ENCODE measurements at places on chromosomes 2 and 18.
A peak's percentile ranks its signal among the peaks of the same experiment; 100 is the strongest.

- DNase-seq = no peak
Measured at GRCh38 chr2:12052796-12053195, 306.4 kb downstream of the LPIN1 start.

- no peak for DNase-seq
Measured at GRCh38 chr18:77119851-77120491, 12.6 kb downstream of the MBP start.

DNA sequence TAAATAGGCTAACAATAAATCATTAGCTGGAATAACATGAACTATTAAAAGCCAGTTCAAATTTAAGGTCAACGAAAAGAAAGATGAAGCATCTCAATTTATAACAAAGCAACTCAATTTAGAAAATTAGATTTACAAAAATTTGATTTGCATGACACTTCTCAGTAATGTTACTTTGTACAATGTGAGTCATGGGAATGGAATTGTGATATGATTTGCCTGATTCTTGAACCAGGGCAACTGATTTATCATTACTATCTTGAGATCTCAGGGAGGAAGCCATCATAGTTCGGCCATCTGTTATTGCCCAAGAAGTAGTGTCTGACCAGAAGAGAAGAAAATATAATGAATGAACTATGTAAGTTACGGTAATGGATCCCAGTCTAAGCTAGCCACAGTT is 193.1 kb downstream of the RIT2 start:
- DNase-seq = no peak

DNA sequence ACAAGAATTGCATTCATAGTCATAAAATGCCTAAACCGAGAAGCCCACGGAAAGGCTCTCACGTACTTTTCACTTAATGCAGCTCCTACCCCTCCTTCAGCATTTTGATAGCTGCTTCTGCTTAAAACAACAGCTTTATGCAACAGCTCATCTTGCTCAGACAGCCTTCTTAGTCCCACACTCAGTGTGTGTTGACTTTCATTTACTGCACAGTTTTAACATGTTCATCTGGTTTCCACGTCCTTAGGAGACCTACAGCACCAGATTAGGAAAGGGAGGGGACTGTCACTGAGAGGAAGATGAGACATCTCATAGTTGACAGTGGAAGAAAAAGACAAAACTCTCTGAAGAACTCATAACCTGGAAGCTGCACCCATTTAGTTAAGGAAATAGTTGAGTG is 435.4 kb downstream of the SETBP1 start:
- no peak for DNase-seq

- no peak for DNase-seq
Measured at GRCh38 chr2:170092436-170093060, 85.4 kb upstream of the MYO3B start.

DNA sequence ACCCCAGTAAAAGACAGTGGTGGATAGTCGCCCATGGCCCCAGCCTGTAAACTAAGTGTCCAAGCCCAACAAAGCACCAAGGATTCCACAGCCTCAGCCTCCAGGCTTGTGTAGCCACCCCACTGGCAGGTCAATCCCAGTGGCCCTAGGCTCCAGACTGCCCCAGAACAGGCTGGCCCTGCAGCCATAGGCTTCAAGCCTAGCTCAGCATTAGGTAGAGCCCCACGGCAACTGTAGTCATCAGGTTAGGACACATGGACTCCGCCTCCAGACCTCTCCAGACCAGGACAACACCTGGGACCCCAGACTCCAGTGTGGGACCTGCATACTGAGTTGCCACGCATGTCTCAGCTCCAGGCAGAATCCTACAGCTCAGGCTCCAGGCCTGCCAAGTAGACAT is 1590.6 kb upstream of the DDX18 start:
- DNase-seq = no peak

DNA sequence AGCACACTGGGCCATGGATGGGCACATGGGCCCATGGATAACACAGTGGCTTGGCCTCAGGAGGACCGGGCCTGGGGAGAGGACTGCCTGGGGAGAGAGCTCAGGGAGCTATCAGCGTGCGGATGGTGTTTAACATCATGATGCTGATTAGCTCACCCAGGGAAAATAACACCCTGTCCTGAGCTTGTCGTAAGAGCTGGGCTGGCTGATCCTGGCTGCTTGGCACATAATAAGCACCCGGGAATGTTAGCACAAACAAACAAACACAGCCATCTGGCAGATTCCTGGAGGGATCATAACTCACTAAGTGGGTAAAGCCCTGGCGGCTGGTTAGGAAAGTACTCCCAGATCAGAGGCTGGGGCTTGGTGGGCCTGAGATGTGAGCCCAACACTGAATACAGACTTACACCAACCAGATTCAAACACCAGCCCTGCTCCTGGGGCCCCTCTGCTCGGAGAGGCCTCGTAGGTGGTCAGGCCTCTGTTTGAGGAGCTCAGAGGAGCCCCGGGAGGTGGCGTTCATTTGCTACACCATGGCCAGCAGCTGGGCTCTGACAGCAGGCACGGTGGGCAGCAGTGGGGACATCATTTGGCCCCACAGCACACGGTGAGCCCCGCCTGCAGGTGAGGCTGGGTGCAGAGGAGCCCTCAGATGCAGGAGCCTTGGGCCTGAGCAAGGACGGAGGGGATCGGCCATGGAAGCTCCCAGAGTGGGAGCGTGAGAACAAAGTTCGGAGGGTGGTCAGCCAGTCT is 193.4 kb upstream of the HDAC4 start:
- no peak for DNase-seq

GRCh38 chr2:138842341-138842740 is 62.2 kb upstream of the NXPH2 start:
- no peak for DNase-seq

DNA sequence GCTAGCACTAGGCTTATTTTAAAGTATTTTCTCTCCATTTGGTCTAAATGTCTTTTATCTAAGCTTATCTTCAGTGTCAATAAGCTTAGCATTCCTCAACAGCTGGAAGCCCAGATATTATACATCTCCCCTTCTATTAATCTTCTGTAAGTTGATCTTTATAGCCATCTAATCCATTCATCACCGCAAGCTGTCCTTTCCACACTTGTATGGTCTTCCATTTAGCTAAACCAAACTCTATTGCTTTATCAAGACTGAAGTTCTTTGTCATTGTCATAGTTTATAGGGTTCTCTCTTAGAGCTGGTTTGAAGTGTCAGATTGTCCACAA is 101.3 kb upstream of the GPR45 start:
- DNase-seq = no peak

GRCh38 chr2:143691121-143691520 is 561.9 kb downstream of the ARHGAP15 start:
- DNase-seq = no peak

GRCh38 chr2:120316528-120317179 is 29.3 kb upstream of the INHBB start:
- no peak for DNase-seq

GRCh38 chr2:44450082-44450481 is 88.3 kb downstream of the CAMKMT start:
- DNase-seq = no peak

GRCh38 chr2:173990970-173991819 is 26.0 kb upstream of the SP3 start:
- DNase-seq = no peak

DNA sequence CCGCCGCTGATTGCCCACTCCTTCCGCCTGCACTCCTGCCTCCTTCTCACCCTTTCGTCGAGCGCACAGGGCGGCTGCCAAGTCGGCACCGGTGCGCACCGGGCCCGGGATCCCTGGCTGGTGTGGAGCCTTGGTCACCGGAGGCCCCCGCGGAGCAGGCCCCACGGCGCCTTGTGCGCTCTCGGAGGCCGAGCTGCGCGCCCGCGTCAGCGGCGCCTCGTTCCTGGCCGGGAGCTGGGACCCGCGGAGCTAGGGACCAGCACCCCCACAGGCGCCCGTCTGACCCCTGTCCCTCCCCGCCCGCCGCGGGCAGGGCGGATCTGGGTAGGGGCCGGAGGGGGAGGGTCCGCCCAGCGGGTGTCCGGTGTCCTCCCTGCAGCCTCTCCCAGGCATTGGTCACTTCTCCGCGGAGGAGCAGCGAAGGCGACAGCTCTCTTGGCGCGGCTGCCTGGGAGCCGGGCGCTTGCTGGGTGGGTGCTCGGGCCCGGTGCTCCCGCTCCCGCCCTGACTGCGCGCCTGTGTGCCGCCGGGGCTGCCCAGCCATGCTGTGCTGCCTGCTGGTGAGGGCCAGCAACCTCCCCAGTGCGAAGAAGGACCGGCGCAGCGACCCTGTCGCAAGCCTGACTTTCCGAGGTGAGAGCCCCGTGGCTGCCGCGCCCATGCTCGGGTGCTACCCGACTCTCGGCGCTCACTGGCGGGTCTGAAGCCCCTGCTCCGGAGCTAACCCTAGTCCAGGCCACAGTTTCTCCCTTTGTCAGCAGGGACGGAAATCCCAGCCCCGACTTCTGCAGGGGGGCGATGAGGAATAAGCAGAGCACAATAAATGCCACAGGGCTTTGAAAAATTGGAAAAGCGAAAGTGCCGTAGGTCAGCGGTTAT is 13.2 kb downstream of the DYSF start:
- DNase-seq = no peak

GRCh38 chr2:137947728-137948336 is 16.4 kb upstream of the HNMT start:
- peak; percentile 34 for DNase-seq

GRCh38 chr2:206797376-206797775 is 32.0 kb downstream of the FASTKD2 start:
- no peak for DNase-seq

DNA sequence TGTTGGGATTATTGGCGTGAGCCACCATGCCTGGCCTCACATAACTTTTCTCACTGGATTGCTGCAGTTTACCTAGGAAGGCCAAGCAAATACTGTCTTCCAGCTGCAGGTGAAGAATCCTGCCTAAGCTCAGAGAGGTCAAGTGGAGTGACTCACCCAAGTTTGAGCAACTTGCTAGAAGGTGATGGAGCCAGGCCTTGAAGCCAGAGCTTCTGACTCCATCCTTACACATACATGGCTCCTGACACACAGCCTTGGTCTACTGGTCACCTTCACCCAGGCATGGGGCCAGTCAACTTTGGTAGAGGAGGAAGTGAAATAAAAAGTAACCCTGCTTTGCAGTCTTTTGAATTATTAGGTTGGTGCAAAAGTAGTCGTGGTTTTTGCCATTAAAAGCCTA is 93.5 kb downstream of the VWA3B start:
- DNase-seq = no peak

DNA sequence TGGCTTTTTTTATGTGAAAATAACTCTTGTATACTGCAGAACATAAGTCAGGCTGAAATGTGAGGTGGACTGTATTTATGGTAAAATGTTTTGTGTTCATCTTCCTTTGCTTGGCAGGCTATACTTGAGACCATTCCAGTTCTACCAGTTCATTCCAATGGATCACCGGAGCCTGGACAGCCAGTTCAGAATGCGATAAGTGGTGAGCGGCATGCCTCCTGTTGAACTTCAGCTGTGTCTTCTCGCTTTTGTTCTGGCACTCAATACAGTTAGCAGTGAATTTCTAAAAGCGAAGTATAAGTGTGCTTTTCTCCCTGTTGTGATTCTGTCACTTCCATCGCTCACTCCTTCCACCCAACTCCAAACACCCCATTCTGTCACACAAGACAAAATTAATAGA is 138.5 kb downstream of the ARHGAP28 start:
- DNase-seq = no peak

GRCh38 chr2:63843093-63843492 is 1.4 kb downstream of the UGP2 start:
- no peak for DNase-seq

- DNase-seq = no peak
Measured at GRCh38 chr18:21053127-21053526, 58.5 kb downstream of the ROCK1 start.

- no peak for DNase-seq
Measured at GRCh38 chr2:216221811-216222210, 112.7 kb downstream of the XRCC5 start.

GRCh38 chr18:48544661-48545415 is 6.0 kb downstream of the CTIF start:
- no peak for DNase-seq

- DNase-seq = no peak
Measured at GRCh38 chr2:56088411-56088810, 95.4 kb upstream of the CCDC85A start.

- DNase-seq = no peak
Measured at GRCh38 chr2:45889620-45890370, 238.3 kb downstream of the PRKCE start.

- no peak for DNase-seq
Measured at GRCh38 chr2:163756588-163756987, 20.8 kb upstream of the FIGN start.

DNA sequence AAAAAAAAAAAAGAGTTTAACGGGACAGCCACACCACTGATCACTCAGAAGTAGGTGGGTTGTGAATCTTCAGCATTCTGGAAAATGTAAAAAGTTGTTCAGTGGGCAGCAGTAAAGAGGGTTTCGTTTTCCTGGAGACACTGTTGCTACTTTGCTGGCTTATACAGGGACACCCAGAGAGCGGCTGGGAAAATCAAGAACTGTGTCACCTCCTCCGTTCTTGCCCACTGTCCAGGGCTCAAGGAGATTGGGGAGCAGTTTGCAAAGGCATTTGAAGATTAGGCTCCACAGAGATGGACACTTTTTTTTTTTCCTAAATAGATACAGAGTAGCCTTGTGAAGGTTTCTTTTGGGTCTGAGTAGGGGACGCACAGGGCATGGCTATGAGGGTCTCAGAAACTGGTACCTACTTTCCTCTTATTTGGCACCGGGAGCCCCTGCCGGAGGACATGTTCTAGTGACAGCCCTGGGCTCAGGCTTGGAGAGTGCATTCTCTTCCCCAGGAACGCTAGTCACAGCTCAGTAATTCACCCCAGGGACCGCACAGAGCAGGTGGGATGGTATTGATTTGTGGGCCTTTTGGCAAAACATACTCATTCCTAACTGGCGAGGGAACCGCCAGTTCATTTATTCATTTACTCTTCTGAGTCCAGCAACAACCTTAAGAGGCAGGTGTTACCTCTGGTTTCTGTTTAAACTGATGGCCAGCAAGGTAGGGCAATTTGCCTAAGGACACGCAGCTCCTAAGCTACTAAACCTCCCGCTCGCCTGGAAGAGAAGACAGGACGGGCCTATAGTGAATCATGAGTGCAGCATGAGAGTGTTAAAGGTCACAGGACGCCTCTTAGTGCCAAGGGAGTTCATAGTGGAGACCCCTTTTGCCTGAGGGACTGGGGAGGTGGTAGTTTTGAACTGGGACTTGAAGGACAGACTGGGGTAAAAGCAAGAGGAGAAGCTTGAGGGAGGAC is 53.1 kb downstream of the HPCAL1 start:
- DNase-seq = no peak

DNA sequence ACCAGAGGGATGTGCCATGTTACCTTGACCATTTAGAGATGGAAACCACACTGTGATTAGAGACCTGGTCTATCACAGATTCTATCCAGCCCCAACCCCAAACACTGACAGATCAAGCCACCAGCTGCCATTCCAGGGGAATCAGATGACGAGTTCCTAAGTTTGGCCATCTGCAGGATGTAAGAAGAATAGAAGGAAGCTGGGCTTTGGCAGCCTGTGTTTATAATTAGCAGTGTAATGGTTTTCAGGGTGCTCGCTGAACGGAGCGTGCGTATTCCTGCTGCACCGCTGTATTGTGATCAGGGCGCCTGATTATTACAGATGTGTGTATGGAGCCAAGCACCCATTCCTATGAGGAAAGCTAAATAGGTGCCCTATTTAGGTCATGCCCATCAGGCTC is 138.1 kb downstream of the LRRC30 start:
- no peak for DNase-seq

GRCh38 chr2:39416140-39416539 is 20.9 kb downstream of the MAP4K3 start:
- DNase-seq = no peak
